Suprapubic skin (tissue), 4 donors: ENCODE measurements at places on chromosomes 3 and 15. TPM values are rescaled to one million over a fixed set of nuclear protein-coding genes. Genes with fewer than 3 reads are reported as not detected.

SPATA16 gene
- total RNA-seq, result not detected

KLF15 gene
- 10.8 TPM for total RNA-seq

NOX5 gene
- not detected for total RNA-seq

CHRNA5 gene
- 1.0 TPM for total RNA-seq

GOLGA6L7 gene
- not detected for total RNA-seq

GHRL gene
- not detected for total RNA-seq

ERICH6 gene
- total RNA-seq, result 0.68 TPM

MAP3K13 gene
- 18.8 TPM for total RNA-seq

ZIC1 gene
- total RNA-seq, result not detected

COL6A5 gene
- total RNA-seq, result 0.32 TPM

RYR3 gene
- 0.38 TPM for total RNA-seq

GOLGA8S gene
- total RNA-seq, result not detected

GOLGA6B gene
- total RNA-seq, result not detected

UCN2 gene
- total RNA-seq, result 10.1 TPM

CCDC39 gene
- not detected for total RNA-seq

FEZF2 gene
- not detected for total RNA-seq

SI gene
- total RNA-seq, result 0.24 TPM

ARNT2 gene
- total RNA-seq, result 1.8 TPM

UROC1 gene
- not detected for total RNA-seq

TUSC7 gene
- total RNA-seq, result not detected

PDCD7 gene
- total RNA-seq, result 18.1 TPM

BNC1 gene
- total RNA-seq, result 60.5 TPM

RAD51 gene
- 0.64 TPM for total RNA-seq

VEPH1 gene
- 7.2 TPM for total RNA-seq

CYP19A1 gene
- total RNA-seq, result 5.0 TPM
